Stimulated activated CD8-positive, alpha-beta memory T cell treated with anti-CD3 and anti-CD28 coated beads, Interleukin-7, amount 100 ng/mL, for 4 hours (primary cell): ENCODE measurements at places on chromosomes 2 and 18.

DNA sequence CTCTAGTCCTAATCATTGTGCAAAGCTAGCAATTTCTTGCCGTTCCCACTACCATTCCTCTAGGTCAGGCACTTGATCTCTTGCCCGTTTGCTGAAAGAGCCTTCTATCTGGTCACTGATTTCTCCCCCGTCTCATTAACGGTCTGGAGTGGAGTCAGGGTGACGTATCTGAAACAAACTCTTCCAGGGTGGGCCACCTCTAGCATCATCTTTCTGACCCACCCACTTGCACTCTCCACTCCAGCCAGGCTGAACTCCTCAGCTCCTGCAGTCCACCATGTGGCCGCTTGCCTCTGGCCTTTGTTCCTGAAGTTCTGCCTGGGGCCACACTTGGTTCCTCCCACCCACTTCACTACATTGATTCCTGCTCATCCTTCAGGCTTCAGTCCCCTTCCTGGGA is 13.3 kb downstream of the BCL2 start:
- no peak for DNase-seq

DNA sequence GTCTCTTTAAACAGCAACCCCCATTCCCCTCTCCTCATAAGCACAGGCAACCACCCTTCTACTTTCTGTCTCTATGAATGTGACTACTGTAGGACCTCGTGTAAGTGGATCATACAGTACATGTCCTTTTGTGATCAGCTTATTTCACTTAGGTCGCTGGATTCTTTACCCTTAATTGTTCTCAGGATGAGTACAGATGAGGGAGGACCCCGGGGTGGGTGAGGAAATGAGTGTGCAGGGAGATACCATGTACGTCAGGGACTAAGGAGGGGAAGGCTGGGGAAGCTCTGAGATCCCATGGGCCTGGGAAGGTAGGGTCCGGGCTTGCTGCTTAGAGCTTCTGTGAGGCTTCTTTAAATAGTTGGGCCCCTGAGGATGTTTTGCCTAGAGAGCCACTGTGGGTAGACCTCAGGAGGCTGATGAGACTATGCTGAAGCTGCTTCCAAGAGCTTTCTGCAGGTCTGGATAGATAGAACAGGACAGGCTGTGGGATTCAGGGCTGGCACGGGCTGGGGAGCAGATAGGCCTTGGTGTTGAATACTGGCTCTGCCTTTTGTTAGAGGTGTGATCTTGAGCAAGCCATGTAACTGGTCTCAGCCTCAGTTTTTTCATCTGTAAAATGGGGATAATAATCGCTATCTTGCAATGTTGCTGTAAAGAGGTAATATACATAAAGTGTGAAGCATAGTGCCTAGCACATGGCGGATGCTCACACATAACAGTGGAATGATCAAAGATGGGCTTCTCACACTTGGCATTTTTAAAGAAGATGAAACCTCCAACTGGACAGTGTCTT is 155.3 kb downstream of the PRKCE start:
- no peak for DNase-seq

DNA sequence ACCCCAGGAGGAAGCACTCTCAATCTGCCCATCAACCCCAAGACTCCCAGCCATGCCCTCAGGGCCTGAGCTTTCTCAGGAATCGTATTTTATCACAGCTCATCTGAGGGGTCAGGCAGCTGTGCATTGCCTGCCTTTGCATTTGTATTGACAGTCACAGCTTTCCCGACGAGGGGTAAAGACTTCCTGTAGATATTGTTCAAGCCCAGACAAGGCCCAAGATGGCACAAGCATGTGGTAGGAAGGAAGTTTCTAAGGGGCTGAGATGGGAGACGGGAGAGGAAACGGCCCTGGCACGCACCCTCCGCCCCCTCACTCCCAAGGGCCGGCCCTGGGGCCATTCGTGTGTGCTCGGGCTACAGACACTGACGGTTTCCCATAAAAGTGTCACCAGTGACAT is 34.2 kb upstream of the PRLH start:
- no peak for DNase-seq

DNA sequence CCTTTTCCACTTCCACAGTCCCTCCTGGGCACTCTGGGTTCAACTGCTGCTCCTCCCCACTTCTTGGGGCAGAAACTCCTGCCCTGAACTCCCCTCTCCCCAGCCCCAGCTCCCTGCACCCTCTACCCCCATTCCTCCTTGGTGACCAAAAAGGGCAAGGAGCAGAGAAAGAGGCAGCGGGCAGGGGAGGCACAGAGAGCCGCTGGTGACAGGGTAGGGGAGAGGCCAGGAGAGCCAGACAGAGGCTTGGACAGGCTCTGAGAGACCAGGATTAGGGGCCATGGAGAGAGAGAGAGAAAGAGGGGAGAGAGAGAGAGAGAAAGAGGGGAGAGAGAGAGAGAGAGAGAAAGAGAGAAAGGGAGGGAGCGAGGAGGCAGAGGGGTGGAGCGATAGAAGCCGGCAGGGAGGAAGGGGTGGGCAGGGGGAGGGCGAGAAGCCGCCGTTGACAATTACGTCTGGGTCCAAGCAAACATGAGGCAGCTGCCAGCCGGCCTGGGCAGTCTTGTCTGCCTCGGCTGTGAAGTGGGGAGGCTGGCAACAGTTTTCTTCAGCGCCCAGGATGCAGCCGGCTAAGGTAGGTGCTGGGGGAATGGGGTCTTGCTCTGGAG is at the start of gene KCNIP3:
Gene KCNIP3, plus strand, starts transcription at position 468 of the 608 bp plus-strand sequence. Its CDS starts 92 bp downstream, at position 560.
- no peak for DNase-seq

DNA sequence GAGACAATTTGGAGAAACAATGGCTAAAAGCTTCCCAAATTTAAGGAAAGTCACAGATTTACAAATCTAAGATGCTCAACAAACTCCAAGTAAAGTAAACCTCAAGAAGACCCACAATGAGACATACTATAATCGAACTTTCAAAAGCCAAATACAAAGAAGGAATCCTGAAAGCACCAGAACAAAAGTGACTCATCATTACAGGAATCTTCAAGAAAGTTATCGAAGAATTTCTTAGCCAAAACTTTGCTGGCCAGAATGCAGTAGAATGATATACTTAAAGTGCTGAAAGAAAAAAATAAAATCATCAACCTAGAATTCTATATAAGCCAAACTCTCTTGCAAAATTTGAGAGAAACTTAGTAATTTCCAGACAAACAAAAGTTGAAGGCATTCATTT is 106.5 kb upstream of the TMEM200C start:
- DNase-seq: no peak

GRCh38 chr2:83221258-83221657 is 1237.8 kb downstream of the SUCLG1 start:
- no peak for DNase-seq

DNA sequence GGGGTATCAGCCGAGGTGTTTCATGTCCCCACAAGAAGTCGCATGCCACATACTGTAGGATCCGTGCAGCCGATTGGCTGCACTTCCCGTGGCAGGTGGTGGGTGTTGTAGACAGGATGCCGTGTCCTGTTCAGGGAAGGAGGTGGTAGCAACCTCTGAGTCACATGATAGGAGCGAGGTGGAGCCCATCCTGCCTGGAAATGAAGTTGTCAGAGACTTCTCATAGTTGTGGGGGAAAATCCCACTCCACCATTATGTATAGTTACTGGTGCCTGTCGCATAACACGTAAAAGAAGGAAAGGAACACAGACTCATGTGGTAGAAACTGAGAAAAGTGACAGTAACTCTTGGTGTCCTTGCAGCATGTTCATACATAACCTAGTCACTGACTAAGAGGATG is 91.4 kb upstream of the IL1R2 start:
- DNase-seq: no peak

DNA sequence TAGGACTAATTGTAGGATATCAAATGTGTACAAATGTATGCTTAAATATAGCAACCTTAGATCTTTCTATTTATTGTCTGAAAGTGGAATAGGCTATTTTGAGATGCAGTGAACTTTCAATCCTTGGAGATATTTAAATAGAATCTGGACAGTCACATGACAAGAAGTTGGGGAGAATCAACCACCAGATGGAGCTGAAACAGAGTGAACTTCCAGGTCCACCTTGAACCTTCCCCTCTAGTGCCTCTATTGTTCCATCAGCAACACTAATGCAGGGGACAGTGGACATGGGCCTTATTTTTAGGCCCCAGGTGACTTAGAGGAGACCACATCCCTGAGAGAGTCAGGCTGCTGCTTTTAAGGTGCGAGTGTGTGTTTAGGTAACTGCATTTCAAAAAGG is 37.0 kb upstream of the CRIM1 start:
- DNase-seq: no peak

DNA sequence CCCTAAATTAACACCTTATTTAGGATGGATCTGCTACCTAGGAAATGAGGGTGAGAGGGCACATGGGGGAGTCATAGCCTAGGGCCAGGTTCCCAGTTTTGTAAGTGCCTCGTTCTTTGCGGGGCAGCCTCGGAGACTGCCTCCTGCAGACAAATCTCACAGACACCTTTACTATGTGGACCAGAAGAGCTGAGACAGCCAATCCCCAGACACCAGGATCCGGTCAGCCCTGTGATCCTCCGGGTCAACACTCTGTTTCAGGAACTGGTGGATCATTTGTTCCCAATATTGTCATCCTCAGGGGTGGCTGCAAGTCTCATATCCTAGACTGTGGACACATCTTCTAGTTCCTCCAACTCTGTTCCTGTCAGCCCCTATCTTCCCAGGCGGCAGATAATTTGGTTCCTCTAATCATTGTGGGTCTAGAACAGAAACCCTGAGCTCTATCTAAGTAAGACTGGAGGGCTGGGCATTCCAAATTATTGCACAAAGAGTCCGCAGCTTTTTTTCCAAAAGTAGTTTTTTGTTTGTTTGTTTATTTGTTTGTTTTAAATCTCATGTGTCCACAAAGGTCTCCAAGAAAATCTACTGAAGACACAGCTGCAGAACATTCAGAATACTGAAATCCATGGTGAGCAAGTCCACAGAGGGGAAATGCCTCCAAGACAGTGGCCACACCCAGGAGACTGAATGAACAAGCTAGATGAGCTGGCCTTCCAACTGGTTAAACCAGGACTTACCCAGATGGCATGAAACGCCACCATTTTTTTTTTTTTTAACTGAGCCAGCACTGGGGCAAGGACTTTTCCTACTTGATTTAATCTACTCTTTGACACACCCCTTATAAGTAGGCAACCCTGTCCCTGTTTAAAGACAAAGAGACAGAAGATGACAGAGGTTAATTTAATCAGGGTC is 6.2 kb upstream of the GDF7 start:
- DNase-seq: no peak

- no peak for DNase-seq
Observed at GRCh38 chr2:216717491-216717901, 22.1 kb upstream of the IGFBP5 start.

DNA sequence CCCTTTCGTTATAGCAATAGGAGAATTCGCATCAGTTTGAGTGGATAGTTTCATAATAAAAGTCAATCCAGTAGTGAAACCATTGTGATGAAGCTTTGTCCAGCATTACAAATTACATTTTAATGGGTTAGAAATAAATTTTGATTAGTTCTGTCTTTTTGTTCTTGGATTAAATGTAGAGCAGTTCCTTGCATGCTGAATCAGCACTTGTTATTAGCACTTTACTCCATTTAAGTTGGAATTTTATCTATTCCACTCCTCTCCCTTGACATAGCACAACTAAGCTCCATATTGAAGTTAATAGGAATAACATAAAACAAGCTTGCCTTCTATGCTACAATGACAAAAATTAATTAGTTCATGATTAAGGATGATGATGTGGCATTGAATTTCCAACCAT is 624.1 kb downstream of the CCDC85A start:
- no peak for DNase-seq

- no peak for DNase-seq
Observed at GRCh38 chr2:41940060-41940744, 107.6 kb upstream of the PKDCC start.

- no peak for DNase-seq
Observed at GRCh38 chr2:147488472-147488871, 356.4 kb upstream of the ACVR2A start.

- DNase-seq: no peak
Observed at GRCh38 chr2:187264612-187265011, 183.4 kb downstream of the CALCRL start.

- no peak for DNase-seq
Observed at GRCh38 chr2:65024149-65024829, 31.9 kb upstream of the CEP68 start.

DNA sequence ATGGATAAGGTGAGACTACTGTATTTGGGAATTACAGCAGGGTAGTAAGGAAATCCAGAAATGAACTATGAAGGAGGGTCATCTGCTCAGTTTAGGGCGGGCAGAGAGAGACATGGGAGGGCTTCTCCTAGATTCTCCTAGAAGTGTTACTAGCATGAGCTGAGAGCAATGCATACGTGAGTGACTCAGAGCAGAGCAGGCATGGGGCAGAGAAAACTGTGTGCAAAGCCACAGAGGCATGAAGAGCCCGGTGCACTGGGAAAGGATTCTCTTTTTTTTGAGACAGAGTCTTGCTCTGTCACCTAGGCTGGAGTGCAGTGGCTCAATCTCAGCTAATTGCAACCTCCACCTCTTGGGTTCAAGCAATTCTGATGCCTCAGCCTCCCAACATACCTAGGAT is 116.2 kb downstream of the SOCS6 start:
- DNase-seq: no peak

DNA sequence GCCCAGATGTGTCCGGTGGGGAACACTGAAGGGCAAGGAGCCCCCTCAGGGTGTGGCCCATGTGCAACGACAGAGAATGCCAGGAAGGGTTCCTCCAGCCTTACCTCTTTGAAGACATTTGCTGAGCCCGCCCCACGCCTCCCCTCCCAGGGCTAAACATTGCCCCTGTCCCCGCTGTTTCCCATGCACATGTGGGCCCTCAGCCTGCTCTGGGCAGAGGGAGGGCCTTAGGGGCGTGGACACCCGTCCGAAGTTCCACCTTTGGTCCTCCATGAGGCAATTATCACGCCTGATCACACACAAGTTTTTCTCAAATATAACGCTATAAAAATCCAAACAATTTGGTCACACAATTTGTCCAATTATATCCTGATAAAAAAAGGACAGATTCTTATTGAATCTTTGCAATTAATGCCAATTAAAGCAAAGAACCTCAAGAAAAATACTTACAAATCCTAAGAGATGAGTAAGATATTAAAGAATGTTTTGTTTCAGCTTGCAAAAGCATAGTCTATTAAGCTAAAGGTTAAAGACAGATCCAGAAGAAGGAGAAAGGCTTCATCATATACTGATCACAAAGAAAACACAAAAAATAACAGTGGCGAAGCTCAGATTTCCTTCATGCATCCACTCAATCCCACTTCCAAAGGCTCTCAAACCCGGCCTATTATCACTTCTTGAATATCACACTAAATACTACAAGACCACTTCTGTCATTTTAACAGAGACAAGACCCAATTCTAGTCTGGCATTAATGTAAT is 55.2 kb upstream of the LDLRAD4 start:
- no peak for DNase-seq

DNA sequence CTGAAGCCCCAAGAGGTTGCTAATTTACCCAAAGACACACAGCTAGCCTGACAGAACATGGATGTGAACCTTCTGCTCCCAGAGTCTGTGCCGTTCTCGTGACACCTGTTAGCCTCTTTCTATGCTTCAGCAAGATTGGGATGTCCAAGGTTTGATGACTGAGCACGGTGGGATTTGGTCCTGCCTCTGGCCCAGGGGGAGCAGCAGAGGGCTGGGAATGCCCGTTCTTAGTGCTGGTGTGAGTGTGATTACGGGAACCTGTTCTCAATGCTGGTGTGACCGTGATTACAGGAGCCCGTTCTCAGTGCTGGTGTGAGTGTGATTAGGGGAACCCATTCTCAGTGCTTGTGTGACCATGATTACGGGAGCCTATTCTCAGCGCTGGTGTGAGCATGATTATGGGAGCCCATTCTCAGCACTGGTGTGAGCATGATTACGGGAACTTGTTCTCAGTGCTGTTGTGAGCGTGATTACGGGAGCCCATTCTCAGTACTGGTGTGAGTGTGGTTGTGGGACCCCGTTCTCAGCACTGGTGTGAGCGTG is 67.3 kb upstream of the SNTG2 start:
- DNase-seq: no peak

GRCh38 chr2:24891201-24891600 is 28.8 kb downstream of the ADCY3 start:
- no peak for DNase-seq
